ENCODE measurements at places on chromosomes 5 and 9. TPM values are rescaled to one million over a fixed set of nuclear protein-coding genes. Genes with fewer than 3 reads are reported as not detected.

GRCh38 chr5:162796507-162796906, 640.9 kb upstream of the CCNG1 start:
- DNase-seq, result no peak

DNA sequence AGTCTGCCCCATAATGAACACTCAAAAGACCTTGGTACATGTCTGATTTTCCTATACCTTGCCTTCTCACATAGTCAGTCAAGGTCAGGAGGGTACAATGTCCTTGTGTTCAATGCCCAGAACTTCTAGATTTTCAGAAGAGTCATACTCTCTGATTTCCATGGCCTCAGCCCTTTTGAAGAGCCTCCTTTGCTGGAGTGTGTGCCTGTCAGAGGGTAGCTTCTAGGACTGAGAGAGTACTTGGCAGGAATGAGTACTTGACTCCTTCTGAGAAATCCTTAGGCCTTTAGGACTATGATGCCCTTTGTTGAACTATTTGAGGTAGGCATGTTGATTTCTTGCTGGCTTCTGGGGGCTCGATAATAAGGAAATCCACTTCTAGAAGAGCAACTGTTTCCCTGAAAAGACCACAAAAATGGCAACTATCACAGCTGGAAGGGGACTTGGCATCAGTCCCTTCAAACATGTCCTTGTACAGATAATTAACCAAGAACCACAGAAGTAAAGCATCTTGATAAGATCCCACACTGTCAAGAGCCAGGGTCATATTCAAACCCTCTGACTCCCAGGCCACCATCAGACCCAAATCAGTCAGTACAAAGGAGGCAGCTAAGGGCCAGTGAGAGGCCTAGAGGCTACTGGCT, 10.6 kb upstream of the MEGF9 start:
- DNase-seq, result no peak

DNA sequence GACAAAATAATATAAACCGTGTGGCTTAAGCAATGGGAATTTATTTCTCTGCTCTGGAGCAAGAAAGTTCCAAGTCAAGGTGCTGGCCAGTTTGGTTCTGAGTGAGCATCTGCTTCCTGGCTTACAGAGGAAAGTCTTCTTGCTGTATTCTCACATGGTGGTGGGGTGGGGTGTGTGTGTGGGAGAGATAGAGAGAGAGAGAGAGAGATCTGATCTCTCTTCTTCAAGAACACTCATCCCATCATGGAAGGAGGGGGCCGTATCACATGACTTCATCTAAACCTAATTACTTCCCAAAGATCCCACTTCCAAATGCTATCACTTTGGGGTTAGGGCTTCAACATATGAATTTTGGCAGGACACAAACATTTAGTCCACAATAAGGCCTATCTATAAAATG, 91.2 kb downstream of the PRR16 start:
- no peak for DNase-seq

DNA sequence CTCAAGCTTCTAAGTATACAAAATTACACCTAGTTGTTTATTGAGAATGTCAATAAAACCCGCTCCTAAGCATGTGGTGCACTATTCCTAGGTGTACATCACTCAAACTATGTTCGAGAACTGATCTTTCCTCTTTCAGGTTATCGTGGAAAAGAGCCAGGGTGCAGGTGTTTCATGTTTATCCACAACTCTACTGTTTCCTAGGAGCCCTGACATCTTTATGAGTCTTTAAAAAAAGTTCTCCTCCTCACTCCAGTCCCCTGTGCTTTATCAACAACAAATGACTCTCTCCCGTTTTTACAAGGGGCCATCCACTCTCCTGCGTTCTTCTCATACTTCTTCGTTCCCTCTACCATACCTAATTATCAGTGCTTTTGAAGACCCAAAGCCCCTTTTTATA, 78.8 kb upstream of the NFIL3 start:
- DNase-seq, result no peak

DNA sequence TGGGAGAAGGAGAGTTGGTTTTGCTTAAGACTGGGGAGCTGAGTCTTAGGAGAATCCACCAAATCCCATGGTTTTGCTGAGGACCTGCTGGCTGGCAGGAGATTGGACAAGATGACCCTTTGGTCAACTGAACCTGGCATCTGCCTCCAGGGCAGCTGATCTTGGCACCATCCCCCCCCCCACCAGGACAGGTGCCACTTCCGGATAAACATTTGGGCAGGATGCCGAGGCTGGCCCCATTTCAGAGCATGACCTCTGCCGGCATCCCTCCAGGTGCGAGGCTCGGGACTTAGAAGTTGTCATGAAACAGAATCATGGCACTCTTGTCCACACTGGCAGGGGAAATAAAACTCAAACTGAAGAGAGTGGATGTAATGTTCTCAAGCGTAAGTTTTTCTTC, 165.6 kb downstream of the MACROH2A1 start:
- no peak for DNase-seq

ARL14EPL gene
- not detected for total RNA-seq

GRCh38 chr5:153530357-153531143, 40.1 kb downstream of the GRIA1 start:
- no peak for DNase-seq

Data from IMR-90 (cell line).